ENCODE measurements at places on chromosomes 2 and 18.
A peak's percentile ranks its signal among the peaks of the same experiment; 100 is the strongest.

DNA sequence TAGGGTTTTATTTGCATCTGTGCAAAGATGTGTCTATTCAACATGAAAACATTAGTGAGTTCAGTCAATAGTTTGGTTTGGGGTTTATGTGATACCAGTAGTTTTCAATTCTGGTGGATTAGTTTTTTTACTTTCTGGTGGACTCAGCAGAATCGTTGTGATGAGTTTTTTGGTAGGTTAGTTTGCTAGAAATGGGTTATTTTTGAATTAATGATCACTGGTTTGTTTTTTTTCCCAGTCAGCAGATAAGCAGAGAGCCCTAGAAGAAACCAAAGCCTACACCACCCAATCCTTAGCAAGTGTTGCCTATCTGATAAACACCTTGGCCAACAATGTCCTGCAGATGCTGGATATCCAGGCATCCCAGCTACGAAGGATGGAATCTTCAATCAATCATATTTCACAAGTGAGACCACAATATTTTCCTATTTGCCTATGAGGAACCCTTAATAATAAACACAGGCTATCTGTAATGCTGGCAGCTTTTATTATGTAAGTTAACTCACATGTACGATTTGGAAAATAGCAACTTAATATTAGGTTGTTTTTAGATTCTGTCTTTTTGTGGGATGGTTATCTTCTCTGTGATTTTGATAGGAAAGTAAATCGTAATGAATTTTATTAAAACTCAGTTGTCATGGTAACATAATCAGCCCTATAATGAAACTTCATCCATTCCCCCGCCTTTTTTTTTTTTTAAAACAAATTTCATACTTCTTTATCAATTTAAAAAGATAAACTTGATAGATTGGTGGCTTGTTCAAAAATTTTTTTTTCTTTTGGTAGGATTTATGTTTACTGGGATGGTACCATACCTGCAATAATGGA, 38.7 kb downstream of the ABI2 start:
- no peak for DNase-seq

DNA sequence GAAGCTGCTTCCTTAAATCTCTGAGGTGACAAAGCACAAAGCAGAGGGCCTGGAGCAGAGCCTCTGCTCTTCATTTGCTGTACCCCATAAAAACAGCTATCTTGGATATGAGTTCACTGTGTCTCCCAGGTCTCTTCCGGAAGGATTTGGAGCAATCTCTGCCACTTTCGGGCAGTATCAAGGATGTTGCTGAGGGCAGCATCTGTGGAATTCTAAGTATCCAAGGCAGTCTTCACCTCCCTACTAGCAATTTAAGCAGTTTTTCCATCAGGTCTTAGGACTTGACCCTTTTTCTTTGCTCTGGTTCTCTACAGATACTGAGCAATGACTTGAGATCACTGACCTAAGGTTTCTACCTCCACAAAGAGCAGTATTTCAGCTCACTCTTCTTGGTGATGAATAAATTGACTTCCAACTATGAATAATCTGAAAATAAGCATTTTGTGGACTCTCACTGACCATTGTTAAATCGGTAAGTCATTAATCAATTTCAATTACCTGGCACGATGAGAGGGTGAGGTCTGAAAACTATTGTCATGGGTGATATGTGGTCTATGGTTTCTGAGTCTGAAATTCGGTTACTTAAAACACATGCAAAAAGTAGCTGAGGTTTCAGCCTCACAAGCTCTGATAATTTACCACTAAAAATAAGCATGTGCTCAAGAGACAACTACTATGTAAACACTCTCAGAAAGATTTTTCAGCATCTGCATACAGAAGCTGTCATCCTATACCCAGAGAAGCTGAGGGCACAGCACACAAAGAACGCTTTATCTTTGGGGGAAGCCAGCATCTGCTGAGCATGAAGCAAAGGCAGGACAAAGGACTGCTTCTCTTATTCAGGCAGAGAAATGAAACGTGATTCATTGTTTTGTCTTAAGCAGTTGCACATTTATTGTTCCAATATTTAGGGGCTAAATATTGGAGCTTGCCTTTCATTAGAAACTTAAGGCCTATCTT, 32.1 kb upstream of the SPATS2L start:
- peak; percentile 7 for DNase-seq

DNA sequence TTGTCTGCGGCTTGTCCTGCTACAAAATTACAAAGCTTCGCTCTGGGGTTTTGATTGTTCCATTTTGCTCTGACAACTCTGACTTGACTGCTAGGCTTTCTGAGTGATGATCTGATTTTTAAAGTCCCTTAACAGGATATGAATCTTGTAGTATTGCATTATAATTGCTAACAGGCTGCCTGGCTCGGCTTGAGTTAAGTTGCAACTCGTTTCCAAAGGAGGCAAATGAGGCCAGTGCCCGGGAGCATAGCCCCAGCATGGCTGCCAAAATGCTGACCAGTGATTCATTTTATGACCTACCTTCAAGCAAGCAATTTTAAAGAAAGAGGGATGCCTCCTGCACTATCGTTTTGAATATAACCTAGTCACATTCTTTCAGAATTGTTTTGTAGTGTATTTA, 135.4 kb downstream of the COL6A3 start:
- peak; percentile 21 for DNase-seq

- no peak for DNase-seq
Measured at GRCh38 chr2:120547662-120548061, 188.0 kb upstream of the GLI2 start.

DNA sequence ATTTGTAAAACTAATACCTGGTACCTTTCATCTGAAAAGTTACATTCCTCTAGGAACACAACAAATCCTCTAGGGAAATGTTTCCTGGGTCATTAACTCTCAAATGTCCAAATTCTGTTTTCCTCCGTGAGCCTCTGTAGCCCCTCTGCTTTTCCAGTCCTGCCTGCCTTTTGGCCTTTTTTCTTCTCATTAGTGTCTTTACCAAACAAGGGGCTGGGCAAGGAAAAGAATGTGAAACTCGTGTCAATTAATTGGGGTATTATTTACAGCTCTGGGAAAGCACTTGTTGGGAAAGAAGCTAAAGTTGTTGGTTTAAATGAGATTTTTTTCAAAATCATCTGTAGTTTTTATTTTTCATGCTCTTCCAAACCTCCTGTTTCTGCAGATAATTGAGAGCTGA, 198.1 kb upstream of the NRP2 start:
- no peak for DNase-seq

GRCh38 chr2:110642360-110642759, 35.5 kb downstream of the BUB1 start:
- DNase-seq: no peak

DNA sequence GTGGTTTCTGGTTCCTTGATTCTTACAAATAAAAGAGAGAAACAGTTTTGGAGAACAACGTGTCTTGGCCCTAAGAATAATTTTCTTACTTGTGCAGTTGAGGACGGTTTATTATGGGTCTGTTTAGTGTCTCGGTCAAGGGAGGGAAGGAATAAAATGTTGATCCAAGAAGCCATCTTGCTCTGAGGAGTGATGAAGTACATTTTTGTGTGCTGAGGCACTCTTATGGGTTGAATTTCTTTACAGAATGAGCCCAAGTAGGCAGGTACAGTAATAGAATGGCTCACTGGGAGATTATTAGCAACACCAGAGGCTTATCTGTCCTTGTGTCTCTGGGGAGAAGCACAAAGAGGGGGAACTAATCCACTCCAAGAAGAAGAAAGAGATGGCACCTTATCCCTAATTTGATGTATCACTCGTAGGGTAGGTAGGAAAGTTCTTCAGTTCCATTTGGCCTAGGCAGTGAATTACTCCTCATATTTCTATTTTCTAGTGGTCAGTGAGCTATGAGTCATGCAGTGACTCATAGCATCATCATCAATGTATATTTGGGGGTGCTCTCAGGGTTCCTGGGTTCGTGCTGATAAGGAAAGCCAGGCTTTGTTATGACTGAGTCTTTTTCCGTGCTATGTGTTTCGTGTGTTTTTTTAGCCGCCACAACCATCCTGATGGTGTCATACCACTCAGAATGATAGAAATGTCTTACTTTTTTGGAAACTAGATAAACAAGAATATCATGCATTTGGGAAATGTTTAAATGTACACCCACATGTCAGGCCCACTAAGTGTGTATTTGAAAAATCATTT, 250.1 kb upstream of the CTAGE1 start:
- no peak for DNase-seq

DNA sequence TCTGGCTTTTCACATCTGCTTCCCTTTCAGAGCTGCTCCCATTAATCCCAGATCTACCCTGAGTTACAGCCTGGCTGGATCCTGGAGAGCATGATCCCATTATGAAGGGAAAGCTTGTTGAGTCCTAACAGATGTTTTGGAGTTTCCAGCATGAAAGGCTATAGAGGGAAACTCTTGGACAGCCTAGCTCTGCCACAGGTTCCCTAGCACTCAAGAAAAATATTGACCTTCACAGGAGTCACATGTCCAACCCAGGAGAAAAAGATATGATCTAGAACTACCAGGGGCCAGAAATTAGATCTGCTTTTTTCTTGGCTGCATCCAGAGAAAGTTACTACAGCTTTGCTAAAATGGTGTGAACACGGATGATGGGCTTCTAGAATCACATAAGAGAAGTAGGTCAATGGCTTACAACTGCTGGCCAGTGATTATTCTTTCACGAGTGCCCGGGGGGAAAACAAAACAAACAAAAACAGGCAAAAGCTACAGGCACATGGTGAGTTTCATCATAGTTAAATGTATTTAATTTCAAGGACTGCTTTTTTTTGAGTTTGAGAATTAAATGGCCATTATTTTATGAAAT, 15.9 kb downstream of the CCDC93 start:
- no peak for DNase-seq

- peak; percentile 84 for DNase-seq
Measured at GRCh38 chr2:128607911-128608506, 289.3 kb upstream of the HS6ST1 start.

GRCh38 chr2:224062481-224063297, 23.6 kb upstream of the SERPINE2 start:
- DNase-seq: no peak

DNA sequence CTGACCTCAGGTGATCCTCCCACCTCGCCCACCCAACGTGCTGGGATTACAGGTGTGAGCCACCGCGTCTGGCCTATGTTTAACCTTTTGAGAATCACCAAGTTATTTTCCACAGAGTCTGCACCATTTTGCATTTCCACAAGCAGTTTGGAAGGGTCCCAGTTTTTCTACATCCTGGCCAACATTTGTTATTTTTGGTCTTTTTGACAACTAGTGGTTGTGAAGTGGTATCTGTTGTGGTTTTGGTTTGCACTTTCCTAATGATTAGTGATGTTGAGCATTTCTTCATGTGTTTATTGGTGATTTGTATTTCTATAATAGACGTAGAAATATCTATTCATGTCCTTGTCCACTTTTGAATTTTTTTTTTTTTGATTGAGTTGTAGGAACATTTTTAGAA, 67.9 kb downstream of the BIRC6 start:
- DNase-seq: no peak

GRCh38 chr2:3356799-3357198, 20.8 kb downstream of the EIPR1 start:
- no peak for DNase-seq
